ENCODE measurements at places on chromosomes 16 and 17.

GRCh38 chr16:89007371-89008249 is 30.6 kb upstream of the CBFA2T3 start:
- no peak for DNase-seq

DNA sequence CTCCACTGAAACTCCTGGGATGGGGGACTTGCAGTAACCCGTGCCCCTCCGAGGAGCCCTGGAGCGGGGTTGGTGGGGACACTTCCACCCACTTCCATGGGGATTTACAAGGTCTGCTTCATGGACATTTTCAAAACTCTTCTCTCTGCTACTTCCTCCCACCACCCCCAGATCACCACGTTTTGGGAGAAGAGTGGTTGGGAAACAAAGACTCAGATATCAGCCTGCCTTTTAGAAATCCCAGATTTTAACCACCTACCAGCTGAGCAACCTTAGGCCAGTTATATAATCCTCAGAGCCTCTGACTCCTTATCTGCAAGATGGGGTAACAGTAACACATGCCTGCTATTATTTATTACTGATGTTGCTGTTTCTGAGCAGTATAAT is 184.8 kb downstream of the CCDC182 start:
- no peak for DNase-seq

- DNase-seq, result no peak
Measured at GRCh38 chr16:72895951-72896350, 152.0 kb downstream of the ZFHX3 start.

- DNase-seq, result no peak
Measured at GRCh38 chr17:63338272-63338671, 107.8 kb downstream of the CYB561 start.

DNA sequence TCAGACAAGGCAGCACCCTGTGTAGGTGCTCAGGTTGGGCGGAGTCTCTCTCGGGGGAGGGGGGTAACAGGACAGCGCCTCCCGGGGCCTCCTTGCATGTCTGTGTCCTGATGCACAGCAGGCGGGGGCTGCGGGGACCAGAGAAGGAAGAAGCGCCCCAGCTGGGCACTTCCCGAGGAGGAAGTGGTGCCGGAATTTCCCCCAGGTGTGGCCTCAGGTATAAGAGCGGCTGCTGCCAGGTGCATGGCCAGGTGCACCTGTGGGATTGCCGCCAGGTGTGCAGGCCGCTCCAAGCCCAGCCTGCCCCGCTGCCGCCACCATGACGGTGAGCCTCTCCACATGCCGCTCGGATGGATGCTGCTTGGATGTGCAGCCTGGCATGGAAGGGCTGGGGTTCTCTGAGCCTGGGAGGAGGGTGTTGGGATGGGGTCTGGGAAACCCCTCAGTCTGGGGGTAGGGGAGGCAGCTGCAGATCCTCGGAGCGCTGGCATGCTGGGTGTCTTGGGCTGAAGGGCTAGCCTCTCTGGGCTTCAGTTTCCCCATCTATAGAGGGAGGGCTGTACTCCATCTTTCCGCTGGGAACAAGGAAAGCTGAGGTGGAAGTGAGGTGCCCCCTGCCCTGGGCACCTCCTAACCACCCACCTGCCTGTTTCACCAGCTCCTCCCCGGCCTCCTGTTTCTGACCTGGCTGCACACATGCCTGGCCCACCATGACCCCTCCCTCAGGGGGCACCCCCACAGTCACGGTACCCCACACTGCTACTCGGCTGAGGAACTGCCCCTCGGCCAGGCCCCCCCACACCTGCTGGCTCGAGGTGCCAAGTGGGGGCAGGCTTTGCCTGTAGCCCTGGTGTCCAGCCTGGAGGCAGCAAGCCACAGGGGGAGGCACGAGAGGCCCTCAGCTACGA is at the start of gene IL17C:
Gene IL17C (plus strand): TSS at position 250 of the 908 bp plus-strand sequence. CDS start 70 bp downstream, at position 320.
- DNase-seq, result no peak

DNA sequence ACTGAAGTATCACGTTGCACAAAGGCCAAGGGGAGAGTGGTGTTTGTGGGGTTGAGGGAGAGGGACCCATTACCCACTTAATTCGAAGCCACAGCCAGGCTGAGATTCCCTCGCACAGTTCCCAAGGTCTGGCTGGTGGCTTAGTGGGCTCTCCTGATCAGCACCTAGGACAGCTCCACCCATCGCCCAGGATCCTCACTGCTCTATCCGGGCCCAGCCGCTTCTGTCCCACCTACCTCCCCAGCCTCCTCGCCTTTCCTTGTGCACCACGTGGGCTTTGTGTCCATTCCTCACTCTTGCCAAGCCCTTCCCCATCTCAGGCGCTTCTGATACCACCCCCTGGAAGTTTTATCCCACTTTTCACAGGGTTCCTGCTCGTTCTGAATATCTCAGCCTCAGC is 163.5 kb downstream of the CCT6B start:
- peak; percentile 10 for DNase-seq

- peak; percentile 12 for DNase-seq
Measured at GRCh38 chr17:76239538-76240274, 587 bp downstream of the RNF157 start.

DNA sequence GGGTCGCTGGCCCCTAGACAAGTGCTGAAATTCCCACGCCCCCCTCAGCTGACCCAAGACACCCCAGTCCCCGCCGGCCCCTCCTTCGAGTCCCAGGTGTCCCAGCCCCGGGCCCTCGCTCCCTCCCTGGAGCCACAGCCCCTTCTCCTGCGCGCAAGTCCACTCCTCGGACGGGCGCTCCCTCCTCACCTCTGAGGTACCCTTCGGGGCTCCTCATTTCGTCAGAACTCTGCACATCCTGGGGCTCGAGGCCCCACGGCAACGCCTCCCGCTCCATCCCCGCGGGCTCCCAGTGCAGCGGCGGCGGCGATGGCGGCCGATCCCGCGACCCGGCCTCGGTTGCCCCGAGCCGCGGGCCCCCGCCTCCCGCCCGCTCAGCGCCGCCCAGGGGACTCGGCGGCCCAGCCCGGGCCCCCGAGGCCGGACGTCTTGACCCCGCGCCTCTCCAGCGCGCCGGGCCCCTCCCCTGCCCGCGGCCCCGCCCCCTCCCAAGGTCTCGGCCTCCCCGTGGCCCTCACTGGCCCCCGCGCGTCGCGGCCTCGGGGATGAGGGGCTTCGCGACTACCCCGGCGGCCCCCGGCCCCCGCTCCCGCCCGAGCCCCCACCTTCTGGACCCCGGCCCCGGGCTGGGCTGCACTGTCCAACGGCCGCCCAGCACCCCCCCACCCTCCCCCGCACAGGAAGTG is at the start of gene ZNF768:
Gene ZNF768 (minus strand): TSS at position 430 of the 686 bp plus-strand sequence. CDS start 153 bp downstream, at position 277.
- DNase-seq, result peak; percentile 45

DNA sequence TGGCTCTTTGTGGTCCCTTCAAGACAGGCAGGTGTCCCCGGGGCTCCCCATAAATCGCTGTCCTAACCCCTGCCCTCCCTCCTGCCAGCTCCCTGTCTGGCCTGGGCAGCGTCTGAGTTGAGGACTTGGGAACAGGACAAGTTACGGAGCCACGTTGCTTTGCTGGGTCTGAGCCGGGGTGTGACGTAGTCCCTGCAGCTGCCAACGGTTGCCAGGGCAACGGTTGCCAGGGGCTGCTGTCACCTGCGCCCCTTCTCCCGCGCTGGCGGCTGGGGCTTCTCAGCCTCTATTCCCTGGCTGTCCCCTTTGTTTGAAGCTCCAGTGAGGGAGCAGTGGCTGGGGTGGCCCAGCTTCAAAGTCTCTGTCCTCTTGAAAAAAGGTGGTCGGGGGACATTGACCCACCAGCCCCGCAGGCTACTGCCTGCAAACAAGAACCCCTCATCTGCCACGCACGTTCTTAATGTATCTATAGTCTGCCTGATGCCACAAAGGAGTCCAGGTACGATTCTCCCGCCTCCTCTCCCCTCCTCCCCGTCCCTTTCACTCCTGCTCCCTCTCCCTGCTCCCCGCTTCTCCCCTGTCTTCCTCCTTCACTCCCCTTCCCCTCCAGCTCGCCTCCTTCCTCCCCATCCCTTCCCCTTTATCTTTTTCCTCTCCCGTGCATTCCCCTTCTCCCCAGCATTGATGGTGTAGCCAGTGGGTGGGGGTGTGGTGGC is 10.9 kb downstream of the ADGRG1 start:
- no peak for DNase-seq

DNA sequence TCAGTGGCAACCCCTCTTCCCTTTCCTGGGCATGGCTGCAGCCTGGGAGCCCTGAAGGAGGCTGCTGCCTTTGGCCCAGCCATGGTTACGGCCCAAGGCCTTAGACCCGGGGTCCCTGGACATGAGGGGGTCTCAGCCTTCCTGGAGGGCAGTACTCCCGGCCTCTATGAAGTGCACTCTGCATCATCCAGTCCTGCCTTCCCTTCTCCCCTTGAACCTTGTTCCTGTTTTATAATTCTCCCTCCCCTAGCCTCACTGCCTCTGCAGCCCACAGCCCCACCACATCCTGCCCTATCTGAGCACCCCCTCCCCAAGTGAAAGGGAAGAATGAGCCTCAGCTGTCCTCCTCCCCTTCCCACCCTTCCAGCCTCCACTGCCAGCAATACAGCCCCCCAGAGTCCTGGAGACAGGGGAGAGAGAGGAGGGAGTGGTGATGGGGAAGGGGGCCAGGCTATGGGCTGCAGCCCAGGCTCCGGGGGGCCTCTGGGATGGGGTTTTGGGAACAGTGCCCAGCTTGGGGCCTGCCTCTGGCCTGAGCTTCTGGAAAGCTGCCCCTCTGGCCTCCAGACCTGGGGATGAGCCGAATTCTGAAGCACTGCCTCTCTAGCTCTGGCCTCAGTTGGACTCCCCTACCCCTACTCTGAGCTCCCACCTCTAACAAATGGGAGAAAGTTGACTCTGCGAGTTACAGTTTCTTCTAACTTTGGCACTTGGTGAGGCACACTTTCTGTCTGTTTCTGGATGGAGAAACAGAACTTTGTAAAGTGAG is 7.6 kb downstream of the CCR7 start:
- DNase-seq, result no peak

DNA sequence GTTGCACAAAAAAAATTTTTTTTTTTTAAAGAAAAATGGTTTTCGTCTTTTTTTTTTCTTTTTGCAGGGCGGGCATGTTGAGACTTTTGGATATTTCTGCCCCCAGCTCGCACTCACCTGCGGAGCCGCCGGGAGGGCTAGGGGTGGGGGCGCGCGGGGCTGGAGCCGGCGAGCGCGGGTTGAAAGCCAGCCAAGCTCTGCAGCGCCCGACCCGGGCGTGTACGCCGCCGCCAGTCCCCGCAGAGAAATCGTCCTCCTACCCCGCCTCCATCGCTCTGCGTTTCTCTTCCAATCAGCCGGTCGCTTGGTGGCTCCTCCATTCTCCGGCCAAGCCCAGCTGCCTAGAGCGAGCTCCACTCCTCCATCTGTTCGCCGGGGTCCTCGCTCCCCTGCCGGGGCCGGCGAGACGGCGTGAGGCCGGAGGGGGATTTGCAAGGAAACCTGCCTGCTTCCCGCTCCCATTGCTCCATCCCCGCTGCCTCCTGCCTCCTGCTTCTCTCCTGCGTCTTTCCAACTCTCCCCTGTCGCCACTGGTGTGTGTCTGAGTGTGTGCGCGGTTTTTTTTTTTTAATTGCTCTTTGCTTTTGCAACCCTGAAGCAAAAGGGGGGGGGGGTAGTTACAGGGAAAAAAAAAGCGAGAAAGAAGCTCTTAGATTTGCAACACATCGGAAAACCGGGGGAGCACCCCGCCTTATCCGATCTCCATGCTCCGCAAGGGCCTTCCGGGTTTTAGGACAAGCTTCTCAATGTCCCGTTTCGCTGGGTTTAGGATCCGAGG is 1.8 kb upstream of the UBTF start:
- DNase-seq, result peak; percentile 58

DNA sequence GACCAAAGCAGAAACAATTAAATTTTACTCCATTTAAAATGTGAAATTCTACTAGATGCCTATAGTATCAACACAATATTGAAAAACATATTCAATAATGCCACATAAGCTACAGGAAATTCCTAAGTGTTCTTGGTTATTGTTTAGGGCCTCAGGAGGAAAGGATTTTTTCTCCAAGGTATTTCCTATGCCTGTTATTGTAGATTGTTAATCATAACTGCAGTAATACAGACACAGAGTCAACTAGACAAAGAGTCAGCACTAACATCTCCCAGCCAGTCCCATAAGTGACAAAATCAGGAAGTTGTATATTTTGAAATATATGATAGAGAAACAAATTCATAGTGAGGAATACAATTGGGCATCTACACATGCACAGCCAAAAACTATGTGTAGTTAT is 782.7 kb upstream of the KIF2B start:
- no peak for DNase-seq

DNA sequence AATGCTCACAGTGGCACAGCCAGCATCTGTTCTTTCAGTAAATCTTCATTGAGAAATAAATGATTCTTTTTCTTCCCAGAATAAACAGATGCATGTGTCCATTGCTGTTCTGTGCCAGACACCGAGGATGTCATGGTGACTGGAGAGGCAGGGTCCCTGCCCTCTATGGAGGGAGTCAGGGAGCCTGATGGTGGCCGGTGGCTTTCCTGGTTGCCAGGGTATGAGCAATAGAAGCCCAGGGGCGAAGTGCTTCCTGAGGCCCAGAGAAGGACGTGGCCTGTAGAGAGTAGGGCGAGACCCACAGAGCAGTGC is 29.9 kb upstream of the NUDT16L1 start:
- no peak for DNase-seq

DNA sequence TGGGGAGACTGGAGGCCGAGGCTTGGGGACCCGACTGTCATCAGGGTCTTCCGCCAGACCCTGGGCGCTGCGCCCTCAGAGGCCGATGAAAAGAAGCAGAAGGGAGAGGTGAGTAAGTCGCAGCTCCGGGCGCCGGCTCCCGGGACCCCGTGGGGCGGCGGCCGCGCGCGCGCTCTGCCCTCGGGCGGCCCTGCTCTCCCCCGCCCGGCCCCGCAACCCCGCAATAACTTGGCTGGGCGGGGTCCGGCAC is 392 bp upstream of the ABHD15 start:
- DNase-seq, result no peak

All from stimulated activated CD4-positive, alpha-beta T cell treated with anti-CD3 and anti-CD28 coated beads, Interleukin-12 subunit alpha, Interleukin-12 subunit beta, amount 100 ng/mL, for 4 hours (primary cell).